ENCODE measurements at places on chromosomes 11 and 22. TPM values are rescaled to one million over a fixed set of nuclear protein-coding genes. Genes with fewer than 3 reads are reported as not detected.

- no peak for DNase-seq
Measured at GRCh38 chr11:134471716-134472455, 59.8 kb upstream of the B3GAT1 start.

DNA sequence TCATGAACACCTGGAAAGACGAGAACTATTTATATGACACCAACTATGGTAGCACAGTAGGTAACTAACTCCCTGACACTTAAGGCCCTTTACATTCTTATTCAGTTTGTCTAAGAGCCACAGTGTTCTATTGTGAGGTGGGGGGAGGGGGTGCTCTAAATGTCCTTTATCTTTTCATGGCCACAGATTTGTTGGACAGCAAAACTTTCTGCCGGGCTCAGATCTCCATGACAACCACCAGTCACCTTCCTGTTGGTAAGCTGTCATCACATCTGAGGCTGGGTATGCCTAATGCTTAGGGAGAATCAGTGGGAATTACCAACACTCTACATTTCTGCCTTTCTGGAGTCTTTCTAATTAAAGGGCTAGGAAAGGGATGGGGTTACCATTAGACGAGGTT is 30.7 kb downstream of the EHF start:
- no peak for DNase-seq

GRCh38 chr11:131910178-131910522 is 539.7 kb downstream of the NTM start:
- DNase-seq: no peak

- no peak for DNase-seq
Measured at GRCh38 chr11:78354408-78355308, 63.0 kb downstream of the GAB2 start.

- DNase-seq: no peak
Measured at GRCh38 chr11:107020594-107020993, 2.3 kb upstream of the GUCY1A2 start.

GRCh38 chr22:32803020-32803737 is 1.7 kb downstream of the TIMP3 start:
- DNase-seq: peak; percentile 82

- DNase-seq: no peak
Measured at GRCh38 chr11:5449432-5449831, 309 bp downstream of the OR51I2 start.

- DNase-seq: no peak
Measured at GRCh38 chr11:3101921-3102640, 44.9 kb upstream of the CARS1 start.

DNA sequence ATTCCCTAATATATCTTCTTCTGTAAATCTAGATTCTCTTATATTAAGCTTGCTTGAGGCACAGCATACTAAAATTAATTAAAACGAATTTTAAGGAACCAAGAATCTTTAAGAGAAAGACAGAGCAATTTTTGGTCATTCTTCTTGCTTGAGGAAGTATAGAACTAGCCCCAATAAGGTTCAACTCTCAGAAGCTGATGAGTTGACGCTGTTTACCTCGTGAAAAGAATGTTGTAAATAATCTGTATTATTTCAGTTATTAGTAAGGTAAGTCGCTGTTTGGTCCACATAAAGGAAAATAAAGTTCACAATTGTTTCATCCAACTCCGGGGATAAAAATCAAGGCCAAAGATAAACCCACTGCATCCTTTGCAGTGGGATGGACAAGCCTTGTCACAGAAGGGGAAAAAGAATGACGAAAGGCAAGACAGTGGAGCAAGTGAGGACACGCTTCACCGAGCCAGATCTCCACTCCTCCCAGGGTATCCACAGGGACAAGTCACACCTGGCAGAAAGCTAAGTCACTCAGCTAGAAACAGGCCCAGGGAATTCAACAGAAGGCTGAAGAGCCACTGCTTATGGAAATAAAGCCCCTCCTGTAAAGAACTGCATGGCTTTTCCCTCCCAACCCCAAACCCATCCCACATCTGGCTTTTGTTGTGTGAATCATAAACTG is 752 bp downstream of the POU2AF1 start:
- no peak for DNase-seq

DNA sequence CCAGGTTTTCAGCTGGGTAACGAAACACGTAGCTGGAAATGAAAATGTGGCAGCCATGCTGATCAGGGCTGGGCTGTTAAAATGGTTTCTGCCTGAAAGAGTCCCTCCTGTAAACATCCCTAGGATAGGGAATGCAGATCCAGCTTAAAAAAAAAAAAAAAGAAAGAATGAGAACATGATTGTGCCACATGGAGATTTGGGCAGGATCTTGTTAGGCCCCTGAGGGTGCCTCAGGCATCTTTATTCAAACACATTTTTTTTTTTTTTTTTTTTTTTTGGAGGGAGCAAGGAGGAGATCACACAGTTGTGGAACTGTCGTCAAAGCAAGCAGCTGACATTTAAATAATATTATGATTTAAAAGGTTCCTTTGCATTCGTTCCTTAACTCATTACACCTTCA is 900.3 kb downstream of the OPCML start:
- DNase-seq: no peak

DNA sequence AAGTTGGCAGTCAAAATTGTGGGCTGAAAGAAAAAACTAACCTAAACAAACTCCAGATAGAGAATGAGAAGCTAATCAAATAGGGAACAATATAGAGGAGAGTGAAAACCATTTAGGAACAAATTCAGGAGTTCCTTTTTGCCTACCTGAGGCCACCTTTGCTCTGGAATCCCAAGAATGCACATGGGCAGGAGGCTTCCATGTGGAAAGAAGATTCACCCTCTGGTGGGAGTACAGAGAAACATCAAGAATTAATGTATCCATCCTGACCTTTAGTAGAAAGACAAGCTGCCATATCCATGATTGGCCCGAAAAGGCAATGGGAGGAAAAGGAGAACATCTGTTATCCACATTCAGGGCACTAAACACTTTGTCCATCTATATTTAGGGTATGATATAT is 35.0 kb upstream of the MRGPRX1 start:
- no peak for DNase-seq

- no peak for DNase-seq
Measured at GRCh38 chr11:91310085-91310484, 914.5 kb upstream of the FAT3 start.

DNA sequence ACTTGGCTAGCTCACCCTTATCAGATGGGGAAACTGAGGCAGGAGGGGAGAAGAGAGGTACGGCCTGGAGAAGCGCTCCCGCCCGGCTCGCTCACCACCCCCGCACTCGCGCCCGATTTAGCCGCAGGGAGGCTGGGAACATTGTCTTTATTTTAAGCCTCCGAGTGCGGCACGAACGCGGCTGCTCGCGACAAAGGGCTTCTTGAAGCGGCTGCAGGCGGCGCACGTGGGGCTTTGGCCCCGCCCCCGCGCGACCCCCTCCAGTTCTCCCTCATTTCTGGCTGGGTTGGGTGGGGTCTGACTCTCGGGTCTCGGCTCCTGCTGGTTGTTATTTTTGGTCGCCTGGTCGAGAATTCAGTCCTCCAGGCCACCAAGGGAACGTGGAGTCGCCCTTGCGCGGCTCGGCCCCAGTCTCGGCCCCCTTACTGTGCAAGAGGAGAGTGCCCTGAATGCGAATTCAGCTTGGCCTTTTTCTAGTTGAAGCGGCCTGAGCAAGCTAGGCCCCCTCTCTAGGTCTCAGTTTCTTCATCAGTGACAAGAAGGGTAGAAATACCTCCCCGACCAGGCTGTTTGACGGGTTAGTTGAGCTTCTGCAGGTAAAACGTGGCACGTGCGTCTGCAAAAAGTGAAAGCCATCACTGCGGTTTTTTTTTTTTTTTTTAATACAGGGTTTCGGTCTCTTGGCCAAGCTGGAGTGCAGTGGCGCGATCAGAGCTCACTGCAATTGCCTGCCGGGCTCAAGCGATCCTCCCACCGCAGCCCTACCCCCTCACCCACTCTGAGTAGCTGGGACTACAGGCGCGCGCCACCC is 2.6 kb upstream of the CHRM1 start:
- no peak for DNase-seq

DNA sequence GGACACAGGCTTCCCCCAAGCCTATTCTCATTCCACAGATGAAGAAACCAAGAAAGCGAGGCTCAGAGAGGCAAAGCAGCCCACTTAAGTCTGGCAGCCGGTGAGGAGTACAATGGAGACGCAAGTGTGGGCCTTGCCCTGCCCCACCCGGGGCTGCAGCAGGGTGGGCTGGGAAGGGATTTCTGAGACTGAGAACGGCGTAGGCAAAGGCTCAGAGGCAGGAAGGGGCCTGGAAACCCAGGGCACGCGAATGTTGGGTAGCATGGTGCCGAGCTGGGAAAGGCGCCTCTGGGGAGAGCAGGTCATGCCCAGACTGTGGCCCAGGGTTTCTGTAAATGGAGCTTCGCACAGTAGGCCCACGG is 47.5 kb upstream of the SHISAL1 start:
- no peak for DNase-seq

- no peak for DNase-seq
Measured at GRCh38 chr11:27401833-27402316, 38.9 kb upstream of the CCDC34 start.

- no peak for DNase-seq
Measured at GRCh38 chr11:27420722-27421572, 51.6 kb downstream of the LGR4 start.

DNA sequence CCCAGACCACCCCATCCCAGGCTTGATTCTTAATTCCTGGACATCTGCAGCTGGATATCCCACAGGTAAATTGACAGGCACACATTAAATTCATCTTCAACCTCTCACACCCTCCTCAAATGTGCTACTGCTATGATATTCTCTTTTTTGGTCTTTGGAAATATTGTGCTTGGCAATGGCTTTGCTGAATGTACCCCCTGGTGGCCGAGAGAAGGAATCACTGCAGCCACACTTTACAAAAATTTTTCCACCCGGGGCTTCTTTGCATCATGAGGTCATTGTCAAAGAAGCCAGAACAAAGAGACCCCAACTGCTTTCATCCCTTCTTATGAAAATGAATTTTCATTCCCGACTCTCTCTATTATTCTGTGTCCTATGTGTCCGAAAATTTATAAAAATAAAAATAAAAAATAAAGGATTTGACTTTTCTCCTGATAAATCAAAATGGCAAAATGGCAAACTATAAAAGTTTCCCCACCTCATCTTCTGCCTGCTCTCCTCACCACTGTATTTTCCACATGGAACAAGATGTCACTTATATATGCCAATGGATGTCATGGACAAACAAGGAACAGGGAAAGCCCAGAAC is 15.0 kb upstream of the CYB5R2 start:
- no peak for DNase-seq

DNA sequence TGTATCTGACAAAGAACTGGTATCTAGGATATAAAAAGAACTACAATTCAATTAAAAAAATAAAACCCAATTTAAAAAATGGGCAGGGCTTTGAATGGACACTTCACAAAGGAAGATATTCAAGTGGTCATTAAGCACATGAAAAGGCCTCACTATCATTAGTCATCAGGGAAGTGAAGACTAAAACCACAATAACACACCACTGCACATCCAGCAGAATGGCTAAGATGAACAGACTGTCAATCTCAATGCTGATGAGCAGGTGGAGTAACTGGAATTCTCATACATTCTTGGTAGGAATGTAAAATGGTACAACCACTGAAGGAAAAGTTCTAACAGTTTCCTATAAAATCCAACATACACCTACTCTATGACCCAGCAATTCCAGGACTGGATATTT is 8.9 kb downstream of the HPS4 start:
- DNase-seq: no peak

DNA sequence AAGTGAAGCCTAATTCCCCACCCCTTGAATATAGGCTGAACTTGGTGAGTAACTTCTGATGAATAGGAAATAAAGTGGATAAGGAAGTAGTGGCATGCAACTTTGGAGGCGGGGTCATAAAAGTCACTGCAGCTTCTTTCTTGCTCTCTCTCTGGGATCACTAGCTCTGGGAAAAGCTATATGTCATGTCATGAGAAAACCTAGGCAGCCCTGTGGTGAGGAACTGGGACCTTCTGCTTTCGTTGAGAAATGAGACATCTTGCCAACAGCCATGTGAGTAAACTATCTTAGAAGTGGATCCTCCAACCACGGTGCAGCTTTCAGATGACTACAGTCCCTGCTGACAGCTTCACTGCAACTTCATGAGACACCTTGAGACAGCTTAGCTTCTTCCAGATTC is 15.7 kb downstream of the ZNF214 start:
- no peak for DNase-seq

- no peak for DNase-seq
Measured at GRCh38 chr11:83282084-83282716, 4.0 kb downstream of the CCDC90B start.

GRCh38 chr22:46067159-46068111 is 82.9 kb upstream of the PPARA start:
- peak; percentile 49 for DNase-seq

Gene TKFC
- 18.9 TPM for total RNA-seq

Gene TCP11L1
- 39.4 TPM for total RNA-seq

Gene KCTD14
- 2.0 TPM for total RNA-seq

Gene SCO2
- 5.1 TPM for total RNA-seq

Gene LDHAL6A
- total RNA-seq: not detected

All from aorta (tissue), 5 donors.